ENCODE measurements at places on chromosomes 5 and 9.

DNA sequence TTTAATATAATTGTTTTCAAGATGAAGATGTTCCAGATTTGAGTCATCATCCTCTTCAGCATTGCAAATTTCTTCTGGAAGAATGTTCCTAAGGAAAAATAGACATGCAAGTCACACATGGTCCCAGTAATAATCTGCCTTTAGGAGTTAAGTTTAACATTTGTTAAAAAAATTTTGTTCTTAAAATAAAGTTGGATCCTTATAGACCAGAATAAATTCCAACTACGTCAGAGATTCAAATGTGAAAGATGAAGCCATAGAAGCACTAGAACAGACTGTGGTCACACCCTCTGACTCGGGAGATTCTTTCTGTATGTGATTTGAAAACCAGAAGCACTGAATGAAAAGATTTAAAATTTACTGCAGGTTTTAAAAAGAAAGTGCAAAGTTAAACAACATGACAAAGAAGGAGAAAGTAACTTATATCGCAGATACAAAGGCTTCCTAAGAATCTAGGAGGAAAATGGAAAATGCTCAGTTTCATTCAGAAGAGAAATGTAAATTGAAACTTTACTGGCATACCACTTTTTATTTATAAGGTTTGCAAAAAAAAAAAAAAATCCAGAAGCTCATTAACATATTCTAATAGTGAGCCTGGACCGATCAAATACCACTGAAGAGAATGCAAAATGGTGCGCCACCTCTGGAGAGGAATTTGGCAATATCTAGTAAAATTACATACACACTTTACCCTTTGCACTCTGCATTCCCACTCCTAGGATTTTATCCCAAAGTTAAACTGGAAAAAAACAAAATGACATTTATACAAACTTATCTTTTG, 14.3 kb upstream of the ASPN start:
- DNase-seq = no peak

DNA sequence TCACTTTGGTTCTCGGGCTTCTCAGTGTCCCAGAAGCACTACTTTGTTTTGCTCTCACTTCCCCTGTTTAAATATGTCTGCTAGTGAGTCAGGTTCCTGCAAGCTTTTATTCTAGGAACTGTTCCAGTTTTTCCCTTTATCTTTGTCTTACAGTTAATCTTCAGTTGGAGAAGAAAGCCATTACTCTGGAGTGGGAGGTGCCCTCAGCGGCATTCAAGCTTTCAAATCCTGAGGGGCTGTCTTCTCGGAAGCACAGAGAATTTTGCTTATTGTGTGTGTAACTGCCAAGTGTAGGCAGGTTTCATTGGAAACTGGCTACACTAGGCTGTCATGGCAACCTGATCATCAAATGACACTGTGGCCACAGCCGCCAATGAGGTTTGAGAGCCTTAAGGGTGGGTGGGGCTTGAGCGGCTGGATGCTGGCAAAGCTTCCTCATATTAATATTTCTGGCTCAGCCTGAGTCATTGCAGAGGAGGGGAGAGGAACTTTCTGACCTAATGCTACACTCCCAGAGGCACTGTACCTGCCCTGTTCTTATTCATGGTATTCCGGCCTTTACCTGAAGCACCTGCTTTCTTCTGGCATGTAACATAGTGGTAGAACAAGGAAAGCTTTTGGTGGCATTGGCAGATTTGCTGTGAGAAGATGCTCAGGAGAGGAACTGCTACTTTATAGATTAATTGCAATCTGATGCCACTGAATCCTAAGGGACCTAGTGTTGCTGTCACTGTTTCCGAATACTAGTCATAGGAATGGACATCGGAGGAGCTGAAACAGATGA, 26.3 kb downstream of the SLC25A25 start:
- peak; percentile 97 for DNase-seq

- no peak for DNase-seq
Observed at GRCh38 chr9:69371001-69371400, 46.0 kb downstream of the ENTREP1 start.

GRCh38 chr5:165705960-165706359, 2200.5 kb downstream of the MAT2B start:
- no peak for DNase-seq

DNA sequence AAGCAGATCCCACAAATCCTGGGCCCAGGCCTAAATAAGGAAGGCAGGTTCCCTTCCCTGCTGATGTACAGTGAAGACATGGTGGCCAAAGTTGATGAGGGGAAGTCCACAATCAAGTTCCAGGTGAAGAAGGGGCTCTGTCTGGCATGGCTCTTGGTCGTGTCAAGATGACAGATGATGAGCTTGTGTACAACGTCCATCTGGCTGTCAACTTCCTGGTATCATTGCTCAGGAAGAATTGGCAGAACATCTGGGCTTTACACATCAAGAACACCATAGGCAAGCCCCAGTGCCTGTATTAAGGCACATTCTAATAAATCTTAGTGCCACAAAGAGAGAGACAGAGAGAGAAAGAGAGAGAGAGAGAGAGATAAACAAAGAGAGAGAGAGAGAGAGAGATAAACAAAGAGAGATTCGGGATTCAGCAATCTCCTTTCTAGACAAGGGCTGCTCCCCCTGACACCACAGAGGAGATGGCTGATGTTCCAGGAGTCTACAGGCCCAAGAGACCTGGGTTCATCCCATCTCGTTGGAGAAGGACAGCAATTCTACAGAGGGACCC, 45.5 kb upstream of the HSPA9 start:
- DNase-seq = no peak

DNA sequence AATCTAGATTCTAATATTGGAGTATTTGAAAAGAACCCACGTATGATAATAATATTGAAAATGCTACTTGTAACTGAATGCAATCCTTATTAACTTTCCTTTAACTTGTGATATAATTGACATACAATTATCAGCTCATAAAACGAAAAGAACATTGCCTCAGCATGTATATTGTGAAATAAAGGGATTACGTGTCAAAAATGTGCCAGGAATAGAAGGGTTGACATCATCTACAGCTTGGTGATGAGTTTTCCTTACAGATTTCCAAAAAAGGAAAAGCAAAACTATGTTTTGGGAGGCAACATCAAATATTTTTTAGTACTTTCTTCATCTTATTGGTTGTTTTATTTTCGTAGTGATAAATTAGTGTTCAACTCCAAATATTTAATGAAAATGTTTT, 266.0 kb upstream of the PTGER4 start:
- DNase-seq = no peak

GRCh38 chr9:119701651-119702050, 332.4 kb upstream of the BRINP1 start:
- DNase-seq = no peak

GRCh38 chr9:77811832-77812231, 163.7 kb upstream of the GNA14 start:
- DNase-seq = no peak

DNA sequence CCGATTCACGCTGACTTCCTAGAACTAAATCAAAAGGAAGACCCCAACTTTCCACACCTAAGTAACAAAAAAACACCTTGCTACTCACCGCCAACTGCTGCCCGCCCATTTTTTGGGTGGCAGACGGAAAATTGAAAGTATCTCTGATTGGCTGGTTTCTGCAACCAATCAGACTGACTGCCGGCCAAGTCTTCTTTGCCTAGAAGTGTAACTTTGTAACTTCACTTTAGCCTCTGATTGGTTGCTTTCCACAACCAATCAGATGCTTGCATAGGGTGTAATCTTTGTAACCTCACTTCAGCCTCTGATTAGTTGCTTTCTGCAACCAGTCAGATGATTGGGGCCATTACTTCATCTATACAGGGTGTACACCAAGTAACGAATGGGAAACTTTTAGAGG, 42.6 kb upstream of the ANKH start:
- DNase-seq = no peak
